Caki2 (cell line): ENCODE measurements at places on chromosomes 2 and 18. TPM values are rescaled to one million over a fixed set of nuclear protein-coding genes. Genes with fewer than 3 reads are reported as not detected.

DNA sequence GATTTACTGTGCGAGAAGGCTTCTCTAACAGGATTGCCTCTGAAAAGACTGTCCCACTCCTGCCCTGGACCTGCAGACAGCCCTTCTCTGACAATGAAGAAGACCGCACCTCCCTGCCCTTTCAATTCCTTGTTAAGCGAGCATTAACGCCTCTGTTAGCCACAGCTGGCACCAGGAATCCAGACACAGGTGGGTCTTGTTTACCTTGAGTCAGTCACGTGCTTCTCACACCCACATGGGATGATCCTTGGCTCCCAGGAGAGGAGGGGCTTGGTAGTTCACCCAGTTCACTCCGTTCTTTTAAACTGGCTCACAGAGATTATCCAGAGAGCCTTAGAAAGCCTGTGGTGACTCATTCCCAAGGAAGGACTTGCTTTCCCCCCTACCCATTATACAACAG is 410.5 kb upstream of the MEIS1 start:
- no peak for DNase-seq

DNA sequence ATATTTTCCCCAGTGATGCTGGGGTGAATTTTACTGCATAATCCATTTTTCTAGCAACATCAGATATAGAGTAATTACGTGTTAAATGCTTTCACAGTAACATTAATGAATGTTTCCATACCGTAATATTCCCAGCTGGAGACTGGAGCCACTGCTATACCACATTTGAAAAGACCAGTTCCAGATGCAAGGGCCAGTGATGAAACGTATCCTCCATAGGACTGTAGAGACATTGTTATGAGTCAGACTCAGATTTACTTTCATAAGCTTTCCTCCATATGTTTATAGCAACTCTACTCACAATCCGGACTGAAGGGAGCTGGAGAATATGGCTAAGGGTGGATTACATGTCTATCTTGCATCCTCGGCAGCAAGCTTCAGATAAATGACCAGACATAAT is 22.7 kb upstream of the GCG start:
- DNase-seq: no peak

The COBLL1 gene
- 4.1 and 16.4 TPM in 2 replicates for total RNA-seq

The NPPC gene
- total RNA-seq: not detected in 2 replicates

DNA sequence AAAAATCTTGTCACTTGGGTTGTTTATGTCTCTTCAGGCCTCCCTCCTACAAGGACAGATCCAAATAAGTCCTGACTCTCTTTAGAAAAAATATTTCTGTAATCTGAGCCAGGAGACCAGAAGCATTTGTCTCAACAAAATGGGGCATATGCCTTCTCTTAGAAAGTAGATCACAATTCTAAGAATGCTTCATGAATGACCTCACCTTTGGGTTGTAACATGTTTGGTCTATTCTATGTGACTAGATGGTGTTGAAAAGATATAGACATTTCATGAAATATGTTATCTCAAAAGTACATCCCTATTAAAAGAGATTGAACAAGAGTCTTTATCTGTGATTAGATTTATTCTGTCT is 159.0 kb upstream of the SETBP1 start:
- DNase-seq: no peak

- DNase-seq: no peak
These were observed 73.7 kb downstream of the CABLES1 start for GRCh38 chr18:23209031-23209430.

GRCh38 chr2:98212092-98213000 is 125.4 kb downstream of the VWA3B start:
- no peak for DNase-seq

DNA sequence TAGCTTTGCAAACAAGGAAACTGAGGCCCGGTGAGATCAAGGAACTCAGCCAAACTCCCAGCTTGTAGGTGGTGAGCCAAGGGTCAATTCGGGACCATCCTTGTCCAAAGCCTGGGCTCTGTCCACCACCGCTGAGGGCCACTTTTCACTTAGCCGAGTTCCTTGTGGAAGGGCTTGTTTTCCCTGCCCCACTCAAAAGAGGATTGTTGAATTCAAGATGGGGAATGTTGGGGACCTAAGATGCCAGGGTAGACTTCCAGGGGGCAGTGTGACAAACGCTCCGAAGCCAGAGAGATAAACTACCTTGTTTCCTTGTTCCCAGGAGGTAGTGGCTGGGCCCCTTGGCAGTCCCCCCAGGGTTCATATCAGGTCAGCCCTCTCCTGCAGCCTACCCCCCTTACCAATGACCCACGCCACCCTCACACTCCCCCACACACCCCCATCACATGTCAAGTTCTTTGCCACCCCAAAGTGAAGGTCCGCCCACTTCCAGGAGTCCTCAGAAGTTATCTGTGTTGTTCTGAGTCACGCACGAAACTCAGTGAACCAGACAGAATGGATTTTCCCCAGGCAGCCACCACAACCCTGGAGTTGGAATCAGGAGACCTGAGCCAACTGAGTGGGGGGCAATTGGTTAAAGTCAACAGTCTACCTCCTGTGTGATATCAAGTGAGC is 10.3 kb upstream of the ATOH8 start:
- DNase-seq: peak; percentile 83

DNA sequence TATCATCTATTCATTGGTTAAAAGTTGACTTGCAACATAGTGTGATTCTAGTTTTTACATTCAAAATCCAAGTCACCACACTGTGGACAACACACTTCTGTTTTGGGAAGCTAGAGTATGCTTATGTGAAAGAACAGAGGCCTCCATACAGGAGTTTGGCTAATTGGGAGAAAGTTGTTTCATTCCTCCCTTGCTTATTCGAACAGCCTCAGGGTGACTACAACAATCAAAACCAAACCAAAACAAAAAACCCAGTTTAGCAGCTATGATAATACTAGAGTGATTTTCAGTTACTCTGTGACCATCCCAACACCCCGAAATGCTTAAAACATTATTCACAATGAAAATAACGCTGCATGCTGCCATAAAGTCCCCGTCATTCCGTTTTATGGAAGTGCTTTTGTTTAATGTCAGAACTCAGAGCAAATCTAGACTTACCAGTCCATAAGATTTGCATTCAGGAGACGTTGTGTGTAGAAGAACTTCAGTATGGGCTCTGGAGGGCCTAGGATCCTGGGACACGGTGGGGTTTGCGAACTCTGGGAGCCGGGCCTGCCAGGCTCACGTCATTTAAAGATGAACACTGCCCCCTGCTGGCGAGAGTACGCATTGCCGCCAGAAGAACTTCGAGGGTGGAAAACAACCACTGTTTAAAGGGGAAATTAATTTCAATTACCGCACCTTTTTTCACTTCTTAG is 111.4 kb downstream of the FTCDNL1 start:
- peak; percentile 48 for DNase-seq

- no peak for DNase-seq
These were observed 91.4 kb downstream of the EXOC6B start for GRCh38 chr2:72734432-72734831.

The FBXO36 gene
- 1.4 and 1.9 TPM in 2 replicates for total RNA-seq

DNA sequence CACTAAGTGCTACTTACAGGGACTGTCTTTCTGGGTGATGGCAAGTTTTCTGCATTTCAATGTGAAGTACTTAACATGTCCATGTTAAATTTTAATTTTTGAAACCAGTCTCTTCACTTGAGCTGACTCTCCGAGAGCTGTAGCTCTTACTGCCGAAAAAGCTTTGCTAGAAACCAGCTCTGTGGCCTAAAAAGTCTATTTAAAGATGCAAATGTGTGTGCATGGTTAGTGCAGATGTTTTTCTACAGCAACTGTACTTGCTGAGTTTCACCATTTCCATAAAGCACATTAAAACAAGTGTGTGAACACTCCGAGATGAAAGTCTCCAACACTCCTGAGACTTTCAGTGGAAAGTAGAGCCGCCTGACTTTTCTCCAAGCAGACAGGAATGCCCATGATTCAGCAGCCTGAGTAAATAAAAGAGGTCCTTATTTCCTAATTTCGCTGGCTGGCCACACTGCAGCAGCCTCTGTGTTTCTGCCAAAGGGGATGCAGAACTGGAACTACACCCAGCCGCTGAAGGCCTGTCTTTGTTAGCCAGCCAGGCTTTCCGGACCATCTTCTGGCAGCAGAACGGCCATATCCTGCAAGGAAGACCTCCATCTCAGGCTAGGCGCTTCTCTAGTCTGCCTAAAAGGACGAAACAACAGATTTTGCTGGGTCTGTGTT is 121.2 kb downstream of the ZNF521 start:
- DNase-seq: no peak

GRCh38 chr2:39646267-39646666 is 19.4 kb upstream of the TMEM178A start:
- no peak for DNase-seq

- no peak for DNase-seq
These were observed 295.4 kb upstream of the CRIM1 start for GRCh38 chr2:36060133-36060532.

DNA sequence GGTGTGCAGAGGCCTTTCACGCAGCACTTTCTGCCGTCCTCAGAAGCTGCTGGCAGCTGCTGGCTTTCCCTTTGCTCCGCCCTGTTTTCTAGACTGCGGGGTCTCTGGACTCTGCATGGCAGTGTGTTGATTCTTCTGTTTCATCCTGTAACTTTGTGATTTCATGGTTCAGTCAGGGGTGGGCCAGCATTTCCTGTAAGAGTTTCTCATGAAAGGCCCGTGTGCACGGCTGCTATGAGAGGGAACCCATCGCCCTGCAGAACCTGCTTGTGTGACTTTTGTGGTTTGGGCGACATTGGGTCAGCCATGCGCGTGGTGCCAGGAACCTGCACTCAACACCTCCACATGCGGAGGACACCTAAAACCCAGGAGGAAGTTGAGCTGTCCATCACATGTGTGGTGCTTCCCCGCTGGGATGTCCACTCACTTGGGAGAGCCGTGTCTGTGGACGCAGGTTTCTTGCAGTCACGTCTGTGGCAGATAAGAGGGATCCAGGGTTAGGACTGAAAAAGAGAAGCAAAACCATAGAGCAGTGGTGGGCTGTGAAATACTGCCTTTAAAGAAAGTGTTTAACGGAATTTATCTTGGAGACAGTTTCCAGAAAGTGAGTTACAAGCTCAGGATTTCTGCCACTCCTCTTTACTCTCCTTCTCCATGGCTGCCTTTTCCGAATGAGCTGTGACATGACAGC is 167.3 kb upstream of the ALKAL2 start:
- no peak for DNase-seq

The PECR gene
- total RNA-seq: 50.7 and 52.9 TPM in 2 replicates

The FKBP1B gene
- total RNA-seq: 8.2 and 12.5 TPM in 2 replicates

DNA sequence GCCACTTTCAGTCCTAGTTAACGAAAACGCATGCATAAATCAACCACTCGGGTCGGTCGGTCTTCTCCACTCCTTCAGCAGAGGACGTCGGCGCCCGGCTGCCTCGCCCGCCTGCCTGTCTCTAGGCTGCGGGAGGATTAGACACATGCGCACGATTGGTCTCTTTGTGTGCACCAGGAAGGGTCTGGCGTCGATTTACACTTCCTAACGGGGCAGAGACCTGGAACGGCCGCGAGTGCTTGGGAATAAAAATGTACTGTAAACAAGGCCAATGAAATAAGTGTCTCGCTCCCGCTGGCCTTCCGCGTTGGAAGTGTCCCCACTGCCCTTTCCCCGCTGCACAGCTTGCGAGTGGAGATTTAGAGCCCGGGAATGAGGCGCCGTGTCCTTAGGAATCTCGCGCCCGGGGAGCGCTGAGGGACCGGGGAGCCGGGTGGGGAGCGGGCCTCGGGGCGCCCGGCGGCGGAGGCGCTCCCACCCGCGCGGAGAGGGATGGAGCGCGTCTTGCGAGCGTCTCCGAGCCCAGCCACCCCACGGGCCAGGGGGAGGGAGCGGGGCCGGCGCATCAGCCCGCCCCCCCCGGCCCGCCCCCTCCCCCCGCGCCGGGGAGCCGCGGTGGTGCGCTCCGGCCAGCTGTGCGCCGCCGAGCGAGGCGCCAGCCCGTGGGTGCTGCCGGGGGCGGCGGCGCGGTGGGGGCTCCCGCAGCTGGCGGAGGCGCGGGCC is at the start of gene DOK6:
DOK6 (plus strand) TSS at position 636 of the 723 bp plus-strand sequence.
- peak; percentile 65 for DNase-seq

DNA sequence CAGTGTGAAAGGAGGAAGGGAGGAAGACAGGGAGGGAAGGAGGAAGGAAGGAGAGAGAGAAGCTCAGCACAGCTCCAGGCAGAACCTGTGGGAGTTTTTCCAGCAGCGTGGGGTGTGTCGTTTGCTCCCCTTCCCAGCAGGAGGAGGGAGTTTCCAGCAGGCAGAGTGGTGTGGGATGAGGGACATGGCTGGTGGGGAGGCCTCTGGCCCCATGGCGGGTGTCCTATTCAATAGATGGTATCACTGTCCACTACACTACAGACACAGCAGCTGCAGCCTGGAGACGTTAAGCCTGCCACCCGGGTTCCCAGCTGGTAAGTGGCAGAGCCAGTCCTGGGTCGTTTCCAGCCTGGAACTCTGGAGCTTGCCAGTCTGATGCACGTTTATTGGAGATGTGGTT is 44.7 kb downstream of the GLI2 start:
- no peak for DNase-seq

The RNF125 gene
- total RNA-seq: 0.03 and 0.38 TPM in 2 replicates

The SOX11 gene
- not detected in 2 replicates for total RNA-seq
